ENCODE measurements at places on chromosomes 1 and 21.

GRCh38 chr1:111654839-111655238 lies 35.2 kb downstream of the RAP1A start:
- no peak for DNase-seq

DNA sequence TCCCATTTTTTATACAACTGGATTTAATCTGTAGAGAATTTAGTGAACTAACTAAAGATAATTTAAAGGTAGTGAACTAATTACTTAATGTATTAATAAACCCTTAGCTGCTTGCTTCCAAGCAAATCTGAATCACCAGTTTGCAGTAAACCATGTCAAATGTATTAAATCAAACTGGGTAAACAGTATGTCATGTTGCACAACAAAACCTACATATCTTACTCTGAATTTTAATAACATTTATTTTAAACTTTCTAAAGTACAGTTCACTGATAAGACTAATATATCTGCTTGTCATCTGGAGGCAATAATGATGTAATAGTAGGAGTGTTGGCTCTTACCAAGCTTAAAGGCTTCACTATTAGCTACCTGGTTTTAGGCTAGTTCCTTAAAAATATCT lies 52.5 kb upstream of the SCYL3 start:
- DNase-seq = no peak

- no peak for DNase-seq
Measured at GRCh38 chr1:98073106-98073505, 152.3 kb upstream of the DPYD start.

GRCh38 chr1:64540265-64540791 lies 70.4 kb downstream of the CACHD1 start:
- no peak for DNase-seq

- DNase-seq = no peak
Measured at GRCh38 chr1:212655668-212656440, 43.8 kb downstream of the BATF3 start.

All from HL-60 (cell line).